ENCODE measurements at places on chromosomes 13 and 19. TPM values are rescaled to one million over a fixed set of nuclear protein-coding genes. Genes with fewer than 3 reads are reported as not detected.
A peak's percentile ranks its signal among the peaks of the same experiment; 100 is the strongest.

DNA sequence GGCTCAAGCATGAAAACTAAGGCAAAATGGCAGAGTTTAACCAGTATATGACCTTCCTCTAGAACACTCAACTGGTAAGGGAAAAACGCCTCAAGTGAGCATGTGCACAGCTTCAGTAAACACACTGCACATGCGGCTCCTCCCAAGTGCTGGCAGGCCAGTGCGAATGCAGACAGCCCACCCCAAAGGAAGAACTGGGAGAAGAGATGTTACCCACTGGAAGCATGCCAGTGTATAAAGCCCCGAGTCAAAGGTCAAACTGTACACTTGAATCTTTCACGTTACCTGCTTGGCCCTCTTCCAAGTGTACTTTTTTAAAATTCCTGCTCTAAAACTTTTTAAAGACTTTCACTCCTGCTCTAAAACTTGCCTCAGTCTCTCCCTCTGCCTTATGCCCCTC lies 19.2 kb upstream of the RCBTB1 start:
- no peak for DNase-seq

DNA sequence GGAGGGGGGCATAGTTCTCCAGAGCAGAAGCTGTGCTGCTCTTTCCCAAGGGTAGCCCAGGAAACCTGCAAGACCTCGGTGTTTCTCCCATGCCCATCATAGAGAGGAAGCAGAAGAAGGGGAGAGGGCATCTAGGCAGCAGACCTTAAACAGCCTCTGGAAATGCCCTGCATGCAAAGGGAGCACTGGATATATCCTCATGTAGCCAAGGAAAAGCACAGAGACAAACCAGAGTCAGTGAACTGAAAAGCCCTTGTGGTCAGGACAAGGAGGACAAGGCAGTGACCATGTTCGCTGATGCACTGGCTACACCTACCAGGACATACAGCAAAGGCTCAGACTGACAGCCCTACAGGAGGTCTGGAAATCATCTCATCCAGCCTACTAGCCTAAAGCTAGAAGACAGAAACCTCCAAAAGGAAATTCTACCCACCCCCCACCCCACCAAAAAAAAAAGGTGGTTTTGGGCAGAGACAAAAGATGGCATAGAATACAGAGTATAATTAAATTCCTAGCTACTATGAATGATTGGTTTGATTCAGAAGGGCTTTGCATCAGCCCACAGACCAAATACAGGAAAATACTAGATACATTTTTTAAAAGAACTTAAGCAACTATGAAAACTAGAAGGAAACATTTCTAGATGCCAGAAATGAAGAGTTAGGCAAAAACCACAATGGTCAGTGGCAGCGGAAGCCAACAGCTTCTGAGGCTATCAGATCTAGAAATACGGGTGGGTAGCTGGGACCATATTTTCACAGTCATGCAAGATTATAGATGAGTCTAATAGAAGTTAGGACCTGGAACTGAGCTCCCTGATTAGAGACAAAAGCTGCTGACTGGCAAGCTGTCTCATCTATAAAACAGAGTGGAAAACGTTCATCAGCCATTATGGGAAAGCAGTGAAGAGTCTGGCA lies 4.4 kb upstream of the TBC1D4 start:
- DNase-seq: peak; percentile 19

DNA sequence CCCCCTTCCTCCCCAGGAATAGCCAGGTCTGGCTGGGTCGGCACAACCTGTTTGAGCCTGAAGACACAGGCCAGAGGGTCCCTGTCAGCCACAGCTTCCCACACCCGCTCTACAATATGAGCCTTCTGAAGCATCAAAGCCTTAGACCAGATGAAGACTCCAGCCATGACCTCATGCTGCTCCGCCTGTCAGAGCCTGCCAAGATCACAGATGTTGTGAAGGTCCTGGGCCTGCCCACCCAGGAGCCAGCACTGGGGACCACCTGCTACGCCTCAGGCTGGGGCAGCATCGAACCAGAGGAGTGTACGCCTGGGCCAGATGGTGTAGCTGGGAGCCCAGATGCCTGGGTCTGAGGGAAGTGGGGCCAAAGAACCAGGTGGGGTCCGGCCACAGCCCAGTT lies 3.2 kb downstream of the KLK2 start:
- no peak for DNase-seq

The ADGRL1 gene
- 100 TPM for total RNA-seq

The BEST2 gene
- 10.4 TPM for total RNA-seq

DNA sequence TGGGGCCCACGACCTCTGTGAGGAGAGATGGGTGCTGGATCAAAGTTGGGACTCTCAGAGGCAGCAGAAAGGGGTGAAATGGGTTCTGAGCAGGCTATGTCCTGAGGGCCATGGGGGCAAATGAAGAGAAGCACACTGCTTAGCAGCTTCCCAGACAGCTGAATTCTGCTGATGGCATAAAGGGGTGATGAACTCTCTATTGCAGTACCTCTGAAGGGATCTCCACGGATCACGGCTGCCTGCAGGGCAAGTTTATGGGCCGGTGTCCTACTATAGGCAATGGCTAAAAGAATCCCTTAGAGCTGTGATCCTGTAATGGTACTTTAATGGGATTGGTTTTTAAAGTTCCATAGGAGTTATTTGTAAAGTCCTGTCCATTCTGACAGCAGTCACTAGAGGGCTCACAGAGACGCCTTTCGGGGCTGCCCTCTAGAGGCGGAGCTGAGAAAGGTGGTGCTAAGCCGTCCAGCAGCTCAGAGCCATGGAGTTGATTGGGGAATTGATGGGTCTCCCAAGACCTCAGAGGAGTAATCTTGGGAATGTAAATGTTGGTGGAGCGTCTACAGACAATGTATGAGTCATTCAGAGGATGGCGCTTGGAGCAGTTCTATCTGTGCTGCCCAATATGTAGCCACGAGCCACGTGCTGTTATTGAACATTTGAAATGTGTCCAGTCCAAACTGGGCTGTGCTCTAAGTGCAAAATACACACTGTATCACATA lies 287.3 kb downstream of the COG6 start:
- DNase-seq: peak; percentile 94
